Stimulated activated CD8-positive, alpha-beta memory T cell treated with anti-CD3 and anti-CD28 coated beads, Interleukin-7, amount 100 ng/mL, for 1 hour (primary cell): ENCODE measurements at places on chromosomes 6 and 20.

DNA sequence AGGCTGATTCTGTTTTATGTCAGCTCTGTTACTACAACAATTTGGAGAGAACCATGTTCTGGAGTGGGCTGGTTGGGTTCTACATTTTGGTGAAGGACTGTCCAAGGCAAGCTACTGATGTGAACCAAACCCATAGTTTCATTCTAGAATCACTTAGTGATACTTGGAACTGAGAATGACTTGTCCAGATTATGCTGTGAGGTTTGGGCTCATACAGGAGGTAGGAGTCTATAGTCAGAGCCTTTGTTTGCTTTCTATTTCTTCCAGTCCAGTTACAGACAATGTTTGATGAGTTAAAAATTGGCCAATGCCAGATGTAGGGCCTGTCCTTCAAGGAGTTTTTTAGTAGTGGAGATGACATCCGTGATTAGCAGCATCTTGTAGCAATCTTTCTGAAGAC, 97.9 kb downstream of the LRRC1 start:
- DNase-seq, result no peak

GRCh38 chr20:36270744-36271638, 34.7 kb downstream of the AAR2 start:
- DNase-seq, result no peak

DNA sequence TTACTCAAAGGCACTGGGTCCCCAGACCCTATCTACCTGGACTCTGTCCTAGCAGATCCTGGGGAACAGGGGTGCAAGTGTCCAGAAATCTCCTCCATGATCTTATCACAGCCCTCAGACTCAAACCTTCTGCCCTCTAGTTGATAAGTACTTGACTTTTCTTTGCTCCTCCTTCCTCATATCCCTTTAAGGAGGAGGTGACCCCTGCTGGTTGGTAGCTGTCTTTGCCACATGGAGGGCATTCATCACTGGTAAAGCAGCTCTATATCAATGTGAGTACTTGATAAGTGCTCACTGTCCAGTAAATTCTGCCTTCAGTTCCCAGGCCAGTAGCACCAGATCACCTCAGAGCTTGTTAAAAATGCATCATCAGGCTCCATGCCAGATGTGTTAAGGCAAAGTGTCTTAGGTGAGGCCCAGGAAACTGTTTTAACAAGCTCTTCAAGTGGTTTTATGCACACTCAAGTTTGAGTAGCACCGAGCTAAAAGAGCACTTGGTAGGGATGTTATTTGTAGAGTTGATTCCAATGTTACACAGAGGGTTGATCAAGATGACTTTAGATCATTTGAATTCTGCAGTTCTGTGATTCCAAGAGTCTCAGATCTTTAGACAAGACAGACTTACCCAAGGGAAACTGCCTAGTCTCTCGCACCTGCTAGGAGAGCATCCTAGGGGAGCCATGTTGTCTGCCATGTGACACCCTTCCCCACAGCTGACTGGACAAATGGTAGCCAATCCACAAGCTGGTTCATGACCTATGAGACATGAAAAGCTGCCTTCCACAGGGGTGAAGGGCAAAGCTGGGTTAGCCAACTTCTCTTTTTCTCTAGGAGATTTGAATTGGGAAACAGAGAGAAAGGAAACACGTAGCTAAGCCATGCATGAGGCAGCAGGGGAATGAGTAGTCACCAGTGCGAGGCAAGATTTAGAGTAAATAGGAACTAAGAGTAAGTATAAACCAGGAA, 18.6 kb downstream of the TREML2 start:
- DNase-seq, result no peak

GRCh38 chr6:137013738-137014602, 30.8 kb downstream of the IL20RA start:
- DNase-seq, result no peak

DNA sequence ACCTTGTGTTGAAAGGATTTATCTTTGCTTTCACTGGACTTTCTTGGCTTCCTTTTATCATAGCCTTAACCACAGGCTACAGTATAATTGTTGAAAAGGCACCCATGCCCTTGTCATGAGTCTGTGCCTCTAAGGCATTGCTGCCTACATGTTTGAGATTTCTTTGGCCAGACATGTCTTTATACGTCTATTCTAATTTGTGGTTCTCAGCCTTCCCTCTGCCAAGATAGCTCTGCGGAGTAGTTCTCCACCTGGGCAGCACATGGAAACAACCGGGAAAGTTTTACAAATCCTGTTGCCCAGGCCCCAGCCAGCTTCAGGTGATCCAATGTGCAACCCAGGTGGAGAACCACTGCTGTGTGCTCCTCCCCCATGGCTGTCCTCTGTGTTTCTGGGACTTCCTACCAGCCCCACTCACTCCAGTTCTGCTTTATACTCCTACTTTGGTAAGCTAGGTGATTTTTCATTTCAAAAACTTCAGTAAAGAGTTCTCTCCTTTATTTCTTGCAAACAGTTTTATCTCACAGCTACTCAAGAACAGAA, 159.6 kb upstream of the MYLIP start:
- no peak for DNase-seq

DNA sequence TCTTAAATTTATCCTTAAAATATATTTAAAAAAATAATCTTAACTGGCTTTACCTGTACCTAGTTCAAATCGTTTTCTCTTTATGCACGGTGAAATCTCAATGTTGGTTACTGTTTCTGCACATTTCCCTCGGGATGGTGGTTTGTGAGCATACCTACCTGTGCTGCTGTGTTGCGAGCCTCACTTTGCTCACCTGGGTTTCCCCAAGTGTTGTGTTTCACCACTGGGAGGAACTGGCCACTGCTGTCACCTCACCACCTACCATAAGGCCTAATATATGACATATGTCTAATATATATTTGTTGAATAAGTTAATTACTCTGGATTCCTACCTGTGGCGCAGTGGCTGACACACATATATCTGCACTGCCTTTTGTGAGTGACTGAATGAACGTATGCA, 493.5 kb upstream of the FLRT3 start:
- no peak for DNase-seq

DNA sequence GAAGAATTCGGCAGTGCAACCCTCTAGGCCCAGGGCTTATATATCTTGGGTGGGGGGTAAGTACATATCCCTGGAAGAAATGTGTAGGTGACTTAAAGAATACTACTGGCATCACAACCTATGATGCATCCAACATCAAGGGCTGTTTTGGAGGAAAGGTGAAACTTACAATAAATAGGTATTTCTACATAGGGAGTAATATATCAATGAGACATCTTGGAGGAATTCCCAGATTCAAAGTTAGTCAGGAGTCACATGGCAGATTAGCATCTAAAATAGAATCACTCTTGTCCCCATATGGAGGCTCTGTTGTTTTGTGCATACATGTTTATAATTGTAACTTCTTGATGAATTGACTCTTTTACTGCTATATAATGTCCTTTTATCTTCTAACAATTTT, 375.5 kb downstream of the PAX1 start:
- no peak for DNase-seq

- no peak for DNase-seq
Measured at GRCh38 chr6:133301835-133302234, 60.7 kb downstream of the EYA4 start.

- no peak for DNase-seq
Measured at GRCh38 chr6:13314806-13315205, 13.5 kb downstream of the TBC1D7 start.

DNA sequence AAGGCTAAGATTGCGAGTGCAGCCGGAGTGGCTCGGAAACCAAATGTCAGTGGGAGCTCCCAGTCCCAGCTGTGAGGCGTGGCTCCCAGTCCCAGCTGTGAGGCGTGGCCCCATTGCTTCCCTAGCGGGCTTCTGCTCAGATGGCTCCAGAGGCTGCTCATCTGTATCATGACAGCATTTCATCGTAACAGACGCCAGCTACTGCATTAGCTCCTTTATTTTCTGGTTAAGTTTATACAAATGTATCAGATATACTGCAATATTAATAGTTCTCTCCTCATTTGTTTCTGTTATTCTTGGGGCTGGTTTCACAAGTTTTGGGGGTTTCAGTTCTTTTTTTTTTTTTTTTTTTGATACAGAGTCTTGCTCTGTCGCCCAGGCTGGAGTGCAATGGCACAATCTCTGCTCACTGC, 34.7 kb upstream of the TBXT start:
- no peak for DNase-seq

DNA sequence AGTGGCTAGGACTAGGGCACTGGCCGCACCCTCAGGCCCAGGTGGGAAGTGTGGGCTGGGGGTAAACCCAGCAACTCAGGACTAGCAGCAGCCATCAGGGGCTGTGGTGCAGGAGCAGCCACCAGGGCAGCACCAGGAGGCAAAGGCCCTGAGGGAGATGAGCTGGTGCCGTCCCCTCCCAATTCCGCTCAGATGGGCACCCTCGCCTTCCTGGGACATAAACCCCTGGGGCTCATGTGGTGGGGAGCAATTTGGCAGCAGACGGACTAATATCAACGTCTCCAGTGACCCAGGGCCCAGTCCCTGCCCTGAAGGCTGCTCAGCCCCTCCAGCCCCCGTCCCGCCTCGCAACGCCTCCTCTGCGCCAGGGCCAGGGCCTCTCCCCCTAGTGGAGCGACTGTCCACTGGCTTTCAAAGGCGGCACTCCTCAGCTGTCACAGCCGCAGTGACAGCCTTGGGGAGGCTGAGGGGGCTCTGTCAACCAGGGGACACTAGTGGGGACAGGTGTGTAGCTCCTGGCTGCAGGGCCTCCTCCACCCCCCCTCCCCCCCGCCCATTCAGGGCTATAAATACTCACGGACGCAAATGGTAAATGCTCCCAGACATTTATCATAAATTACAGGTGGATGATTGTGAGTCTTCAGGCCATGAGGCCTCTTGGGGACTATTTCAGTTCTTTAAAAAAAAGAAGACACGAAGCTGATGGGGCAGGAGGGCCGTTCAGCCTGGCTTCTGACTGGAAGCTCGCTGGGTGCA, 349.9 kb downstream of the ZFAND3 start:
- no peak for DNase-seq

GRCh38 chr6:24927277-24927955, 8.3 kb downstream of the RIPOR2 start:
- DNase-seq, result no peak

- no peak for DNase-seq
Measured at GRCh38 chr20:833121-833449, 430 bp upstream of the FAM110A start.

DNA sequence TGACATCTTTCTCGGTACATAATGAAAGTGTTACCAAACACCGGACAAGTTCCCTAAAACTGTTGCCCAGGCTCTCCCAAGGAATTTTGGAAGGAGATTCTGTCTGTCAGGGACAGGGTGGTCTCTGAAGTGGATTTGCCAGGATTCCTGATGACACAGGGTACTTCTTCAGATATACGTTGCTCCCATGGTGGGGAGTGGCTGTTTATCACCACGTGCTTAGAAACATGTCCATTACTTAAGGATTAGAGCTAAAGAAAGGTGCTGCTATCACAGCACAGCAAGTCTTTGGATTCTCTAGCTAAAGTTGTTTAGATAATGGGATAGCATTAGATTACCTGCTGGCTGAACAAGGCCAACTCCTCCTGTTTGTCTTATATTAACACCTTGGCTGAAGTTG, 6.3 kb downstream of the SPINT3 start:
- no peak for DNase-seq

DNA sequence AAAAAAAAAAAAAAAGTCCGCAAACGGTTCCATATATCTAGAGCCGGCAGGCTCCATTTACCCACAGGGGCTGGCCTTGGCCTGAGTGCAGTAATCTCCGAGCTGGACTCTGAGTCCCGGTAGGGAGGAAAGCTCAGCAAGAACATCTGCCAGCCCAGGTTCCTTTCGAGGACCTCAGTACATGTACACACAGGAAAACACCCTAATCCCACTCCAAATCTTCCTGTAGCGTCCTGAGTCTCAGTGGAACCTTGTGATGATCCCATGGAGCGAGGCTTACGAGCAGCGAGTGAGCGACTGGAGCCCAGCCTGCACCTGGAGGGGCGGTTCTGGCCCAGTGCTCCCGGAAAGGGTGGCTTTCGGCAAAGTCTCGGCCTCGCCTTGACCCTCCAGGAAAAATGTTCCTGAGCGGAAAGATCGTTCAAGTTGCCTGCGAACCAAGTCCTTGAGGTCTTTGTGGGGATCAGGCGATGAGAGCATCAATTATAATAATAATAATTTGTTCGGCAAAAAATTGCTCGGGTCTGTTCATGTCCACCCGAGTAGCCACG, 32.1 kb downstream of the PRSS16 start:
- no peak for DNase-seq

- no peak for DNase-seq
Measured at GRCh38 chr6:133340557-133340956, 99.4 kb downstream of the EYA4 start.

- no peak for DNase-seq
Measured at GRCh38 chr20:3454831-3455230, 16.0 kb upstream of the ATRN start.

- DNase-seq, result no peak
Measured at GRCh38 chr20:32751702-32752457, 8.6 kb upstream of the COMMD7 start.

GRCh38 chr6:144017166-144018094, 9.4 kb upstream of the PLAGL1 start:
- no peak for DNase-seq

GRCh38 chr6:146719387-146719786, 120.6 kb downstream of the ADGB start:
- no peak for DNase-seq
